ENCODE measurements at places on chromosomes 12 and 14.

GRCh38 chr12:127558361-127558760, 708.6 kb upstream of the TMEM132C start:
- DNase-seq = no peak

GRCh38 chr12:41162461-41162860, 25.7 kb upstream of the PDZRN4 start:
- DNase-seq = no peak

GRCh38 chr12:18068355-18068754, 21.6 kb downstream of the RERGL start:
- no peak for DNase-seq

- DNase-seq = no peak
These were observed 1279.1 kb upstream of the FLRT2 start for GRCh38 chr14:84250893-84251292.

GRCh38 chr14:84929086-84929485, 600.9 kb upstream of the FLRT2 start:
- DNase-seq = no peak

DNA sequence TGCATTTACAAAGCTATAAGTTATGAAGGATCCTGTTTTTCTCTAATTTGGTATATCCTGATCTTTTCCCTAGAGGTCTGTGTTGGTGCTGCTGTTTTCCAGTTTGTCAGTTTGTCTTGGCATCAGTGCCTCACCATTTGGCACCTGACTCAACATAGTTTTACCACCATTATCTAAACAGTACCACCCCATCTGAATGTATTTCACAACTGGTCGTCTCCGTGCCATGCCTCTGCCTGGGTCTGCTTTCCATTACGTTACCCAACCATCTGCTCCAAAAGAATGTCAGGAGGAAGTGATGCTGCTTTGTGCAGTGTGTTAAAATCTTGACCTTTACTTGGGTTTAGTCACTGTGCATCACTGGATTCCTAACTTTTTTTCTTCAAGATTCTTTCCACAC, 129.3 kb upstream of the RASSF8 start:
- no peak for DNase-seq

DNA sequence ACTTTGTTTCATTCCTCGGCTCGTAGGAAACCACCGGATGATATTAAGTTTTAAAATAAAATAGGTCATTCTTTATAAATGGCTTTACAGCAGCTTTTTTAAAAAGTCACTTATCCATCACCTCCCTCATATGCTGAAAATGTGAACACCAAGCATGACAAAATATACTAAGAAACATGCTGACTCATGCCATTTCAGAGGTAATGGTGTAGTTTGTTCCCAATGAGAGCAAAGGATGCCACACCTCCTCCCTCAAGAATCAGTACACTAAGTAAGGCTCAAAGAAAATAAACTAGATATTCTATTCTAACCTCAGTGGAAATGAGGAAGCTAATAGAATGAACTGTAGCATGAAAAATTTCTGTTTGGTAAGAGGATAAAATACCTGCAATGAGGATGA, 5.5 kb upstream of the DIO2 start:
- no peak for DNase-seq

DNA sequence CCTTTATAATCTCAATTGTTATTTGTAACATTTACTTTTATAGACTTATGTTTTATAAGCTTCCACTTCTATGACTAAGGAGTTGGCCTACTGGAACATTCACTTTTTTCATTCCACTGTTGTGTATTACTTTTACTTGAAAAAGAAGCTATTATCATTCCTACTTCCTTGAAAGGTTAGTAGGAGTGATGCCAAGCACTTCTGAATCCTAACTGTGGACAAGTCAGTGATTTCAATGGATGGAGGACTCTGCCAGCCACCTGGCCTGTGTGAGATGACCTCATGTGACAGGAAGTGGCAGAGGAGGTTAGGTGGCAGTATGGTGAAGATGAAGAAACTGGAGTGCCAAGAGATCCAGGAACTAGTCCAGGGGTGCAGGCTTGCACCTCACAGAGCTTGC, 46.0 kb downstream of the TECPR2 start:
- no peak for DNase-seq

DNA sequence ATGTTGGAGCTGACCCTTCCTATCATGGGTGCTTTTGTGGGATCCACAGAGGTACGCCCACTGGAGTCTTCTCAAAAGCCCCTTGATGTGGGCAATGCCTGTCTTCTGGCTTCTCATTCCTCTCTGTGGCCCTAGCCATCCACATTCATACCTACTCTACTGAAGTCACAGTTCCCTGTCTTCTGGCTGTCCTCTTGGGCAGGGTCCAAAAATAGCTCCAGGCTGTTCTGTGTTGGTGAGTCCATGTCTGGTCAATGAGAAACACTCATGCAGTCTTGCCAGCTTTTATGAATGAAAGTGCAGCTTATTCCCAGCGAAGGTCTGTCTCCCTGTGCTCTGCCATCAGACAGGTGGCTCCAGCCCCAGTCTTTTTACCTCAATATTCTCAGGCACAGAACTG, 135.9 kb upstream of the MDM1 start:
- DNase-seq = no peak

DNA sequence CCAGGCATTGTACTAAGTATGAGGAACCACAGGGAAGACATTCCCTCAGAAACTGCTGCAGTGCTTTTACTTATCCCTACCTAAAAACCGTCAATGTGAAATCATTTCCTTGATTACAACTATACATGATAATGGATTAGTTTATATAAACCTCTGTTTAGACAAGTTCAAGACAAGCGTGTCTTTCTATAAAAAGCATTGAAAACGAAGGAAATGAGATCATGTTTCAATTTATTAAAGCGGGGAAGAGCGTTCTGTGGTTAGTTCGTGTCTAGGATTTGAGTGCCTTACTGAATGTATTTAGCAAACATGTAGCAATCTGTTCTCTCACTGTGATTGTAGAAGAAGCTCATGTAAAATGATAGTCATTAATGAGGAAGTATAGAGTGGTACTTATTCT, 37.5 kb downstream of the GALC start:
- no peak for DNase-seq

- no peak for DNase-seq
These were observed 205.7 kb upstream of the GZMB start for GRCh38 chr14:24839617-24840203.

GRCh38 chr12:114752217-114752616, 68.2 kb upstream of the TBX3 start:
- DNase-seq = no peak

GRCh38 chr14:81449576-81449975, 49.5 kb upstream of the STON2 start:
- DNase-seq = no peak

DNA sequence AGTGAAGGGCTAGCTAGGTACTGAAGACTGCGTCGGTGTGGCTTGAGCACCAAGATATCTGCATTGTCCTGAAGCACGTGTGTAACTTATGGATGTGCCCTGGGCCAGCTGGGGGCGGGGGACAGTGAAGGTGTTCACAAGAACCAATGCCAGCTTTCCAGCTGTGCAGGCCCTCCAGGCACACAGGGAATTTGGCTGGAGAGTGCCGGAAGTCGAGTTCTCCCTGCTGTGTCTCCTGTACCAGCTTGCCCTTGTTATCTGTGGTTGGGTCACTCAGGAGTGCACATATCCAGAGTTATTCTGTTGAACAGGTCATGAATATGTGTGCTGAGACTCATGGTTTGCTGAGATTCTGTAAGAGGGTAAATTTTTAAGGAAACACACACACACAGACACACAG, 75.9 kb upstream of the CRY1 start:
- DNase-seq = no peak

Data from NCI-H1105 (cell line).